Stimulated activated CD4-positive, alpha-beta T cell treated with anti-CD3 and anti-CD28 coated beads, TNF-alpha, amount 100 ng/mL, for 24 hours (primary cell): ENCODE measurements at places on chromosomes 11 and 22.

GRCh38 chr22:50007057-50007511, 5.5 kb downstream of the IL17REL start:
- no peak for DNase-seq

- no peak for DNase-seq
Measured at GRCh38 chr11:10618490-10618889, 50.0 kb upstream of the LYVE1 start.

- DNase-seq: no peak
Measured at GRCh38 chr22:19168088-19168890, 10.2 kb downstream of the SLC25A1 start.

GRCh38 chr11:134098566-134099184, 29.8 kb downstream of the JAM3 start:
- no peak for DNase-seq

- DNase-seq: no peak
Measured at GRCh38 chr11:134062265-134063123, 6.4 kb upstream of the JAM3 start.

- no peak for DNase-seq
Measured at GRCh38 chr11:21727102-21727501, 465.8 kb upstream of the ANO5 start.

DNA sequence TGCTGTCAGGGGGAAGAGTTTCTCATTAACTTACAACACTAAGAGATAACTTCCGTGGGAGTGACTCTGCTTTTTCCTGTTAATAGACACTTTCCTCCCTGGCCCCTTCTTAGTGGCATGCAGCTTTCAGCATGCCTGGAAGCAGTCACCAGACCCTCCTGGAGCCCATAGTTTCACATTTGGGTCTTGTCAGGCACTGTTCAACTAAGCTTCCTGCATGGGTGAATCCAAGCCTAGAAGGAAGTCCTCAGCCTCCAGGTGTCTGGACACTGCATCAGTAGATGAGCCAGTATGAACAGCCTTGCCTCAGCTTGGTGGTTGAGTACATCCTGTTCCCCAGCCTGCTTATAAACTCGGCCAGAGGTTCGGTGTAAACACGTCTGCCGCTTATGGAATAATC, 68.1 kb downstream of the PPP6R3 start:
- DNase-seq: no peak

- no peak for DNase-seq
Measured at GRCh38 chr11:76159303-76159937, 46.9 kb downstream of the WNT11 start.
